Activated CD4-positive, alpha-beta T cell treated with anti-CD3 and anti-CD28 coated beads, Interleukin-2, Interleukin-6, amounts not matched to agents 100 ng/mL and 50 ng/mL, durations not matched to agents 16 hours and 8 hours (primary cell): ENCODE measurements at places on chromosomes 6 and 20.

DNA sequence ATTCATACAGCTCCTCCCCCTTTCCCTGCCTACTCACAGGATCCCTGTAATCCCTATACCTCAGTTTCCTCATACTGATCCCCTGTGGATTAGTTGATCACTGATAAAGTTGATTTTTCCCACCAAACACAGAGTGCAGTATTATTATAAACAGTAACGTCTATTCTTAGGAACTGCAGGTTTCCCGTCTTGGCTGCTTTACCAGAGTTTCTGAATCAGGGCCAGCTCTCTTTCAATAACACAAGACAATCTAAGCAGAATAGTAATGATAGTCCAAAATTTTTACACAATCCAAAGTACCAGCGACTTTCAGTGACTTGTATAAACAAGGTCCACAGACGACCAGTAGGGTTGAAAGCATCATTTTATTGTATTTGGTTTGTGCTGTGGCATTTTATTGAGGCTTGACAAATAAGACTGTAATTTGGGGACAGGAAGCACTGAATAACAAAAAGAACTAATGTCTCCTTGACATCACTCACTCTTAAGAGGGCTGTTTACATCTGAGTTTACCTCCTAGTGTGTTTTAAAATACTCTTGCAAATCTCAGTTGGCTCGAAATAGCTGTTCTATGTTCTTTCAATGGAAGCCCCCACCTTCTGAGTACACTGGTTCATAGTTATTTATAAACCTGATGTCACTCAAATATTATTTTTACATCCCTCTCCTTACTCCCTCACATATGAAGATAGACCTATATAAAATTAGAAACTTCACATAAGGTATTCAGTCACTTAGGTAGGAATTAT is 6.1 kb upstream of the JARID2 start:
- DNase-seq, result no peak

GRCh38 chr6:138446821-138447220 is 42.8 kb downstream of the HEBP2 start:
- DNase-seq, result no peak

- peak; percentile 21 for DNase-seq
These were observed 194.9 kb downstream of the PHACTR1 start for GRCh38 chr6:12911427-12911826.

DNA sequence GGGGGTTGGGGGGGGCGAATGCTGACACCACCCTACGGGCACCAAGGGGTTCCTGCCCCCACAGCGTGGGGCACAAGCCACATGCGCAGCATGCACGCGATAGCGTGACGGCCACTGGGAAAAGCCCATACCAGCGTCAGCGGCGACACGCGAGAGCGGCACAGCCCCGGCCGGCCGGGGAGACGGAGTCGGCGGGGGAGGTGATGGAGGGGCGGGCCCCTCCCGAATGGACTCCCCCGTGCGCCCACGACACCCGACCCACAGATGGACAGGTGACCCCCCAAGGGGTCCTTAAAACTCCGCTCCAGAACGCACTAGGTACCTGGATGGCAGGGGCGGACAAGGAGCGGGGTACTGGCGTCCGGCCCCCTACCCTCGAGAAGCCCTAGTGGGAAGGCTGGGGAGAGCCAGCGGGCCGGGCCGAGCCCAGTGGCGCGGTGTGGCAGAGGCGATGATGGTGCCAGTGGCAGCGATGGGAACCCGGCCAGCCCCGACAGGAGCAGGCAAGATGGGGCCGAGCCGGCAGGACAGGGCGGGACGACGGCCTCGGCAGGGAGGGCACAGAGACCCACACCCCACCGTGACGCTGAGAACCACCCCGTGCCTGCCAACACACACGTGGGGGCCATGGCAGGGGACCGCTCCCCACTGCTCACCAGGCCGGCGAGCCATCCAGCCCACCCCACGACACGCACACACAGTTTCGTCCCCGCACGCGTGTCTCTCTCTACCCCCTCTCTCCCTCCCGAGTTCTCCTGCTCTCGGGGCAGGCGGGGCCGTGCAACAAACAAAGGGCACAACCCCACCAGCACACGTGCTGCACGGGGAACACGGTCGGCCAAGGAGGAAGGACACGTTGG is 1959.8 kb upstream of the DEFB115 start:
- DNase-seq, result no peak

GRCh38 chr6:31497531-31498476 is at the start of gene MICB:
MICB (plus strand) TSS chr6:31498145; CDS start chr6:31498194, 49 bp downstream.
- DNase-seq, result peak; percentile 91

DNA sequence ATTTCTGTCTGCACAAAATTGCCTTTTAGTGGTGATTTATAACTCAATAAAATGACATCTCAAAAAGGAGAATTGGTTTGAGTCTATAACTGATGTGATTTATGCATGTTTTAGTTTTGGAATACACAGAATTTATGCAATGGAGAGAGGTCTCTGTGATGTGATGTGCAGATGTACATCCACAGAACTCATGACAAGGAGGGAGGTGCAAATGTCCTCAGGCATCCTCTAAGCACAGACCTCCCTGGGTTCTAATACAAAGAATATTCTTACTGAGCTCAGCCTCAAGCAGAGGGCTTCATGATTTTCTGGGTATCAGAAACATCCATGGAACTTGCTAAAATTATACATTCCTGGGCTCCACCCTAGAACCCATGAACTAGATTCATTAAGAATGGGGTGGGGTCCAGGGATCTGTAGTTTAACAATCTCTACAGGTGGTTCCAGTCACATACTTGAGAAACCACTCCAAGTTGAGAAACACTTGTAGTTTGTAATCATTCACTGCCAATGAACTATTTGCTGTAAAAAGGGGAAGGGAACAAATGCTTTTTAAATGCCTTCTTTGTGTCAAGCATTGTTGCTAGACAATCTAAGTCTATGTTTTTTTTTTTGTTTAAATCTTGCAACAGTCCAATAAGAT is 60.2 kb upstream of the NEDD9 start:
- DNase-seq, result no peak

DNA sequence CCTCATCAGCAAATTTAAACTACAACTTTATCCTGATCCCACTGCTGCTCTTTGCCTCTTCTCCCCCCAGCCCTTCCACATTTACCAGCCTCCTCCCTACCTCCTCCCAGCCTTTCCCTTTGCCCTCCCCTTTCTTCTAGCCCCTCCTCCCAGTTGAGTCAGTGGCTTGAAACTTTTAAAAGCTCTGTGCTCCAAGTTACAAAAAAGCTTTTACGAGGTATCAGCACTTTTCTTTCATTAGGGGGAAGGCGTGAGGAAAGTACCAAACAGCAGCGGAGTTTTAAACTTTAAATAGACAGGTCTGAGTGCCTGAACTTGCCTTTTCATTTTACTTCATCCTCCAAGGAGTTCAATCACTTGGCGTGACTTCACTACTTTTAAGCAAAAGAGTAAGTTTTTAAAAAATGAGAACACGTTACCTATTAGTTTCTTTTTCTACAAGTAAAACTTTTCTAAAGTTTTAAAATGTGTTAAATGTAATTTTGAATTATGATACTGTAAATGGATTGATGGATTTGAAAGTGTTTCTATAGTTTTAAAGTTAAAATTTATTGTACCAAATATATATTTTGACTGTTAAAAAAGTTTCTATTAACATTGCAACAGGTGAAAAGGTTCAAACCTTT is at the start of gene GJA1:
Gene GJA1, plus strand, starts transcription at position 203 of the 626 bp plus-strand sequence. CDS start 11,202 bp downstream, outside the sequence.
- DNase-seq, result no peak

- DNase-seq, result no peak
These were observed 1.2 kb downstream of the SPDEF start for GRCh38 chr6:34555007-34555322.

GRCh38 chr6:51570168-51570921 is 517.1 kb downstream of the PKHD1 start:
- DNase-seq, result no peak

- no peak for DNase-seq
These were observed 34.9 kb downstream of the COL12A1 start for GRCh38 chr6:75170691-75171560.

DNA sequence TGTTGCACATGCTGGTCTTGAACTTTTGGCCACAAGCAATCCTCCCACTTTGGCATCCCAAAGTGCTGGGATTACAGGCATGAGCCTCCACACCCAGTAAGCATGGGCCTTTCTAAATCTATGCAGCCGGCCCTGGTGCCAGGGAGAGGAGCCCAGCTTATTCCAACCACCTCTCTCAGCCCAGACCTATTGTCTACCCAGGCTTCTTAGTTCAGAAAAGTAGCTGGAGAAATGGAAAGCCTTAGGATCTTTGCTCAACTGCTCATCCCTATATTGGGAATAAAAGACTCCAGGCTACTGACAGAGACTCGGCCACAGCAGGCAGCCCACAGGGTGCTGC is 7.8 kb upstream of the PCIF1 start:
- DNase-seq, result no peak

DNA sequence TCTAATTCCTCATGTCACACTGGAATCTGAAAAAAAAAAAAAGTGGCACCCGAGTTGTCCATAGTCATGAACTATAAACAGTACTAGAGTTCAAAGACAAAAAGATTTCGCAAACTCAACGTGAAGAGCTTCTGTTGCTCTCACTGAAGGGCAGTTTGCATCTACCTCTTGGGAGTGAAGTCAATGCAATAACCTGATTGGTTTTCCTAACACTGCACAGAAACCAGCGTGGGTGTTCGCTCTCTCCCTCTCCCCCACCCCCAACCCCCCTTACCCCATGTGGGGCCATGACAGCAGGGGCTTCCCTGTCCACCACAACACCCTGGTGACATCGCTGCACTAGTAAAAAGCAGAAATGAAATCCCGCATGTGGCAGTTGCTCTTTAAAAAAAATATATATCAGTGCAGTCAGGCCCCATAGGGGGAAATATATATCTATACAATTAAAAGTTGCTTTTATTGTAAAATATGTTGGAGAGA is 66.9 kb downstream of the GMPR start:
- no peak for DNase-seq

GRCh38 chr6:156697225-156697830 is 79.8 kb upstream of the ARID1B start:
- DNase-seq, result no peak

GRCh38 chr6:118029967-118030366 is 122.9 kb downstream of the SLC35F1 start:
- DNase-seq, result no peak

GRCh38 chr20:63028461-63028921 is 21.7 kb upstream of the BHLHE23 start:
- DNase-seq, result no peak

DNA sequence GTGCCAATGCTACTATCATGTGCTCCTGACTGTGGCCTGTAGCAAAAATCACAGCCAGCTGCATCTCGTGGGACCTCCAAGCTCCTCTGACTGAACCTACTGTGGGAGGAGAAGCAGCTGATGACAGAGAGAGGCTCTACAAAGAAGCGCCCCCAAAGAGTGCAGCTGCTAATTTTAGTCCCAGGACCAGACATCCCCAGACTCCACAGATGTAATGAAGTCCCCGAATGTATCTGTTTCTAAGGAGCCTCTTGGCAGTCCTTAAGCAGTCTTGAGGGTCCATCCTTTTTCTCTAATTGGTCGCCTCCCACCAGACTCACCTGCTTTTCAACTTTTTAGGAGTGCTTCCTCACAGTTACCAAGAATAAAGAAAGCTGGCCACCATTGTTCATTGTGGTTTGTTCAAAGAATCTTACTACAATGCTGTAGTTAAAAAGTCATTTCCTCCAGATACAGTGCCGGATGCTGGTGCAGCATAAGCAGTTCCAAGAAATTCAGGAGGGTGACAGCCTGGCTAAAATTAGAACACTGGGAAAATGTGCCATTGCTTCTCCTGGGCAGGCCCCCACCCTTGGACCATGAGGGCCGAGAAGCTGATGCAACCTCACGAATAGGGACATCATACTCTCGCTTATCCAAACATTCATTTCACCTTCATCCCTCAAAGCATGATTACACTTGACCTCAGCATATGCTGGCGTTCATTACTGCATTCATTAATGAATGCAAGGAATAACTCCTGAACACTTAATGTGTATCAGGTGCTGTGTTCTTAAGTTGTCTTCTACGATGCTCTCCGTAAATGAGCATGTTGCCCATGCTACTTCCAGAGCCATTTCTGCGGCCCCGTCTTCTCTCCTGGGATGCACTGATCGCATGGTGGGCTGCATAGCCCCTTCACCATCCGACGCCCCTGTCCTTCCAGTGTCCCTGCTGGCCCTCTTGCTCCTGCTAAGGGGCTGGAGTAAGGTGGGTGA is 66.4 kb downstream of the LY86 start:
- peak; percentile 79 for DNase-seq

GRCh38 chr20:24870881-24871280 is 78.2 kb upstream of the CST7 start:
- DNase-seq, result no peak

- peak; percentile 79 for DNase-seq
These were observed 15.5 kb downstream of the CCDC167 start for GRCh38 chr6:37483917-37484785.

- DNase-seq, result no peak
These were observed 146.6 kb upstream of the AKIRIN2 start for GRCh38 chr6:87848616-87849015.

GRCh38 chr20:35166242-35166830 is 5.5 kb upstream of the PROCR start:
- DNase-seq, result no peak

DNA sequence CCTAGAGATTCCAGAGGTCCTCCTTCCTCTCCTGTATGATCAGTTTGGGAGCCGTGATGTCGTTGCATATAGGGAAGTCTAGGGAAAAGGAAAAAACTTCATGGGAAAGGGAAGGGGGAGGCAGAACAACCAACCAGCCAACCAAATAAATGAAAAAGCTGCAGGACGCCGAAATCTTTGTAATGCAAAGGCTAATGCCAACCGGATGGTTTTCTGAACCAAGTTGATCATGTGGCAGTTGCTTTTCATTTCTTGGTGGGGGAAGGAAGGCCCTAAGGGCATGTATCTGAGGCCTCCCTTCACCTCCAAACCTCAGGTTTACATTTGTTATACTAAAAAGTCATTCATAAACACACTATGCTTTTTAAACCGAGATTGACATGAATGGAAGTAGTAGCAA is 167.2 kb downstream of the ARID1B start:
- no peak for DNase-seq

GRCh38 chr6:140977403-140977802 is 1155.3 kb upstream of the GJE1 start:
- DNase-seq, result no peak

GRCh38 chr6:111776236-111777221 is 96.7 kb downstream of the FYN start:
- DNase-seq, result peak; percentile 63

- no peak for DNase-seq
These were observed 47.3 kb downstream of the LY86 start for GRCh38 chr6:6635869-6636268.

GRCh38 chr6:16090920-16091319 is 38.0 kb upstream of the MYLIP start:
- DNase-seq, result no peak

DNA sequence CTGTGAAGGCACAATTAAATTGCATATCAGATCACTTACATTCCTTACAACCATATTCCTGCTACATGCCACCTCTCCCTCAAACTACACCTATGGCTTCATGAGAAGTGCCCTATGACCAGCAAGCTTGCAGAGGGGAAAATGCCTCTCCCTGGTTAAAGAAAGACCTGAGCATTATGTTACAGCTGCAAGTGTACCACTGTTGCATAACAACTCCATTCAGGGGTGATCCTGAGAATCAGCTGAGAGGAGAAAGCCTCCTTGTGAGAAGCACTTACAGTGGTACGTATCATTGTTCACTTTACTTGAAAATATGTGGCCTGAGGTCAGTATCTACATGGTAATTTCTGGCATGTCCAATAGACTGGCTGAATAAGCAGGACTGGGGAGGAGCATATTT is 20.0 kb downstream of the PDSS2 start:
- DNase-seq, result no peak

- no peak for DNase-seq
These were observed 6.0 kb upstream of the QKI start for GRCh38 chr6:163408352-163408991.
